ENCODE measurements at places on chromosomes 2 and 18.

- no peak for DNase-seq
These were observed 53.6 kb upstream of the SLC14A1 start for GRCh38 chr18:45670281-45670962.

DNA sequence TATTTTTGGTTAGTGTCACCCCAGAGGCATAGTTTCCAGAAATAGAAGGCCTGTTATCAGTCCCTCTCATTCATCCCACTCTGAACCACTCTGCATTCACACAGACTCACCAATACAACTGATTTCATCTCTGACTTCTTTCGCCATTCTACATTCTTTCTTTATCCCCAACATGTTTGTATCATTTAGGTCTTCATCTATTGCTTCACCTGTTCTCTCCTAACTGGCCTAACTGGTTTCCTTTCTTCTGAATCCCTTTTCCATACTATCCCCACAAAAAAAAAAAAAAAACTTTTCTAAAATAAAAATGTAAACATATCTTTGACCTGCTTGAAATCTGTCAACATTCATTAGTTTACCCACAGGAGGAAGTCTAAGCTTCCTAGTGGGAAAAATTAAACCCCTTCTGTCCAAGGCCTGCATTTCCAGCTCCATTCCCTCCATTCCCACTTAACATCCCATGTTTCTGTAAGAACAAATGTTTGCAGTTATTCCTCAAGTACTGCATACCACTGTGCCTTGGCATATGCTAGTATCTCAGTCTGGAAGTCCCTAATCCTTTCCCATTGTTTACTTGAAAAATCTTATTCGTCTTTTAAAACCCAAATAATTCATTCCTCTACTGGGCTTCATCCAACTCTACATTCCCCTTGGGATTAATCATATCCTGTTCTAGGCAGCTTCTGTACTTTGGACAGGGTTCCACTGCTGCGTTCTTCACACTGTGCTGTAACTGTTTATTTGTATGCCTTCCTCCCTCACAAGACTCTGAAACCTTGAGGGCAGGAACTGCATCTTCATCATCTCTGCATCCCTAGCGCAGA lies 68.5 kb downstream of the FIGN start:
- DNase-seq: no peak

GRCh38 chr2:13758412-13758811 lies 874.1 kb upstream of the LRATD1 start:
- DNase-seq: no peak

- no peak for DNase-seq
These were observed 107.5 kb downstream of the SLC8A1 start for GRCh38 chr2:40344364-40344763.

DNA sequence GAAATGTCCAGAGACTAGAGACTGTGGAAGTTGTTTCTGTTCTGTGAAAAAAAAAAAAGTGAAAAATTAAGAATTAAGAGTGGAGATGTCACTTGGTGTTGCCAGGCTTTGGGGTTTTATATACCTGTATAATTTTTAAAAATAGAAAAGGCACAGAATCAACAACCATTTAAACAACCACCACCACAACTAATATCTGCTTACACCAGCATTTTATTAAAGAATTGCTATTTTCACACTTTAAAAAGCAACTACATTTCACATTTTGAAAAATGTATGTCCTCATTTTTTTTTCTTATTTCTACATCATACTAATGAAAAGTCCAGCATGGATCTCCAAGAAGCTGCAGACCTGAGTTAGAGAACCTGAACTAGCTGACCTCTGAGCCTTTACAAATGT lies 167.5 kb upstream of the DTNA start:
- DNase-seq: no peak

GRCh38 chr2:109213646-109214433 lies 84.8 kb downstream of the SH3RF3 start:
- no peak for DNase-seq

DNA sequence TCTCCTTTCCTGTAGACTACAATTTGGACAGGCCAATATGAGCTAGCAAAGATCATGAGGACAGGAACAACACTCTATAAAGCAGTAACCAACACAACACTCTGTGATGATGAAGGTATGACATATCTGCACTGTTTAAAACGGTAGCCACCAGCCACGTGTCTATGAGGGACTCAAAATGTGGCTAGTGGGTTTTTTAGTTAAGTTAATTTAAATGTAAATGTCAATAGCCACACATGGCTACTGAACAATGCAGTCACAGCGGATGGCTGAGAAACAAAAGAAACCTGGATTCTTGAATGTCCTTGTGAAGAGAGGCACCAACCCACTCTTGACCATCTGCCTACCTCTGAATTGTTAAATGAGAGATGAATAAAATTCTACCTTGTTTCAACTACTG lies 33.9 kb downstream of the FANCL start:
- DNase-seq: no peak

DNA sequence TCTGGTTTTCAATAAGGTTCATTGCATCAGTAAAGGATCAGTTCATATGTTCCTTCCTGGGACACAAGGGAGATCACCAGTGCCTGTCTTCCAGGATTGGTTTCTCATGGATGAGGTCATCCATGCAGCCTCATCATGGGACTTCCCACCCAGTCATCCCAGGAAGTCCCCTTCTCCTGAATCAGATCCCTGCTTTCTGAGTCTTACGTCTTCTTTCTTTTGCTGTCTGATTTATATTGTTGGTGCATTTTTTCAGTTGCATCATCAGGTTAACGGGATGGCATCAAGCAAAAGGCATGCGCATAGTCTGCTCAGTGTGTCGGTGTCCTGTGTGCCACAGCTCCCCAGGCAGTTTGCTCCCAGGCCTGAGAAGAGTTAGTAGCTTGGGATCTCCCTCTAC lies 105.9 kb downstream of the SOX11 start:
- DNase-seq: no peak

GRCh38 chr2:85992611-85993010 lies 103.8 kb upstream of the ST3GAL5 start:
- DNase-seq: no peak

- DNase-seq: no peak
These were observed 301.7 kb downstream of the PAX3 start for GRCh38 chr2:221997100-221997499.

DNA sequence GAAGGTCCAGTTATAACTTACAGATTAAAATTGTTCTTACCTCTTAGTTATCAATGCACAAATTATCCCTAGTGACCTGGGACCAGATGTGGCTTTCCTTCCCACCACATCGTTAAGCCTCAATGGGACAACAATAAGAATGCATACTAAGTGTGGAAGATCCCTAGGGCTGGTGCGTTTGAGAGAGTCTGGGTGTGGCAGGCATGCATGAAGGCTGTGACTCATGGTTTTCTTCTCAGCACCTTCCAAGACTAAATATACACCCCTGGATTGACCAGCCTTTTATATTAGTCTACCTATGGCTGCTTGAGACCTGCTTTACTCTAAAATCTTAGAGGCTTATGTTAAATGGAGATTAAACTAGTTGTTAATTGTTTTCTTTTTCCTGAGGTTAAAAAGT lies 261.7 kb upstream of the SLC14A2 start:
- DNase-seq: no peak

DNA sequence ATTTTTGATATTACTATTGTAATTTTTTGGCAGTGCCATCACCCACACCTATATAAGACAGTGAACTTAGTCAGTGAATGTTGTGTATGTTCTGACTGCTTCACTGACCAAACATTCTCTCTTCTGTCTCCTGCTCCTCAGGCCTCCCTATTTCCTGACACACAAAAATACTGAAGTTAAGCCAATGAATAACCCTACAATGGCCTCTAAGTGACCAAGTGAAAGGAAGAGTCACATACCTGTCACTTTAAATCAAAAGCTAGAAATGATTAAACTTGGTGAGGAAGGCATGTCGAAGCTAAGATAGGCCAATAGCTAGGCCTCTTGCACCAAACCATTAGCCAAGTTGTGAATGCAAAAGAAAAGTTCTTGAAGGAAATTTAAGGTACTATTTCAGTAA lies 151.9 kb downstream of the RND3 start:
- DNase-seq: no peak
